Smooth muscle cell of the umbilical artery (primary cell): ENCODE measurements at places on chromosomes 5 and 9. TPM values are rescaled to one million over a fixed set of nuclear protein-coding genes. Genes with fewer than 3 reads are reported as not detected.

Gene SLC6A18
- total RNA-seq, result not detected in 2 replicates

Gene TPRN
- total RNA-seq, result 6.2 and 8.9 TPM in 2 replicates

Gene GRXCR2
- total RNA-seq, result not detected in 2 replicates

Gene CENPK
- 1.8 and 13.6 TPM in 2 replicates for total RNA-seq

Gene CCDC192
- total RNA-seq, result not detected in 2 replicates

Gene MYOT
- total RNA-seq, result not detected in 2 replicates

Gene NPM1
- 1,194 and 1,640 TPM in 2 replicates for total RNA-seq

Gene CDH6
- 27.6 and 82.3 TPM in 2 replicates for total RNA-seq

Gene PTRH1
- 9.8 and 11.4 TPM in 2 replicates for total RNA-seq

Gene SAXO1
- 0.05 TPM in 1 of 2 replicates, not detected in the other for total RNA-seq
